EH (cell line): ENCODE measurements at places on chromosomes 4 and X.
A peak's percentile ranks its signal among the peaks of the same experiment; 100 is the strongest.

GRCh38 chr4:16106956-16107355, 23.1 kb upstream of the PROM1 start:
- no peak for DNase-seq

GRCh38 chrX:85570496-85570895, 191.0 kb upstream of the POF1B start:
- no peak for DNase-seq

DNA sequence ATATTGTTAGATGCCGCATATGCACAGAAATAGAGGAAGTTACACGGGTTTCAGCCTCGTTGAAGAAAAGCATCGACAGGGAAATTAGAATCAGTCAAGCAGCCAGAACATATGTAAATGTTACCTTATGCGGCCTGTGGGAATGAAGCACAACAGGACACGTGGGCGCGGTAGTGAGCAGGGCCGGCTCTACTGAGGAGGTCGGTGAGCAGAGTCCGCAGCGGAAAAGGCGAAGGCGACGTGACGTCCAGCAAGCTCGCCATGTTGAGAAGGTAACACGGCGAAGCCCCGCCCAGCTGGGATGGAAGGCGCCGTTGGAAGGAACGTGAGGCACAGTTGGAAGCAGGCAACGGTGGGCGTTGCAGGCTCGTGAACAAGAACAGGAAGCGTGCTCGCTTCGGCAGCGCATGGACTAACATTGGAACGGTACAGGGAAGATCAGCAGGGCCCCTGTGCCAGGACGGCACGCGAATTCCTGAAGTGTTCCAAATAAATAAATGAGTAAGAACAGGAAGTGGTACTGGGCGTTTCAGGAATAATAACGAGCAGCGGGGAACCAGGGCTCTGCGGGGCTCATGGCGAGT, 54.6 kb downstream of the MTNR1A start:
- no peak for DNase-seq

GRCh38 chrX:50168241-50168687, 32.5 kb downstream of the AKAP4 start:
- peak; percentile 0 for DNase-seq

DNA sequence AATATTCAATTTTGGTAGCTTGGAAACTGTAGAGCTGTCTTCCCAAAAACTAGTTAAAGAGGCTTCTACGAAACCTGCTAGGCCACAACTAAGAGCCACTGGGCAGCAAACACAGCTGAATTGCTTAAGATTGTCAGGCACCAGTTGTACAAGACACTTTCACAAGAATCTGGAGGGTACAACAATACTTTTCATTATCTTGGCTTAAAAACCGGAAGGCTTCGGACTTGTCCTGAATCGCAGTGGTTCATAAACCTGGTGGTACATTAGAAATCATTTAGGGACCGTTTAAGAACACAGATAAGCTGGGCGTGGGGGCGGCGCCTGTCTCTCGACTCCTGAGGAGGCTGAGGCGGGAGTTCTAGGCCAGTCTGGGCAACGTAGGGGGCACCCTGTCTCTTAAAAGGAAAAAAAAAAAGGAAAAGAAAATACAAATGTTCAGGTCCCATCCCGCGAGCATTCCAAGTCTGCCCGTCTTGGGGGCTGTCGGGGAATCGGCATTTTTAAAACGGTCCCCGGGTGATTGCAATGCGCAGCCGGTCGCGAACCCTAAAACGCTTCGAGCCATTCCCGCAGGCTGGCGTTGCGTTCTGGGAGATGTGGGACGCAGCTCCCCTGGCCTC, 763 bp downstream of the PYURF start:
- peak; percentile 51 for DNase-seq

DNA sequence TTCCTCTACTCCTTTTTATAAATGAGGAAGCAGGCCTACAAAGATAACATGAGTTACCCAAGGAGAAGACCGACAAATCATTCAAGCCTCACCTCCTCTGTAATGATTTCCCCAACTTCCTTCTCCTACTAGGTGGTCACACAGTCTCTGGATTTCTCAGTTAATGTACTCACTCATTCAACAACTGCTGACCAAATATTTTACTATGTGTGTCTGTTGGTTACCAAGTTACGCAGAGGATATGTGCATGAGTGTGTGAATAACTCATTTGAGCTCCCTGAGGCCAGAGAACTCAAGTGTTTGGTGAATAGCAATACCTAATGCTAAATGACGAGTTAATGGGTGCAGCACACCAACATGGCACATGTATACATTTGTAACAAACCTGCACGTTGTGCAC, 10.4 kb downstream of the CASK start:
- peak; percentile 1 for DNase-seq
